ENCODE measurements at places on chromosomes 4 and X.

GRCh38 chr4:138488533-138488932, 246.4 kb upstream of the SLC7A11 start:
- no peak for DNase-seq

- no peak for DNase-seq
Measured at GRCh38 chr4:67678612-67679011, 22.3 kb downstream of the UBA6 start.

DNA sequence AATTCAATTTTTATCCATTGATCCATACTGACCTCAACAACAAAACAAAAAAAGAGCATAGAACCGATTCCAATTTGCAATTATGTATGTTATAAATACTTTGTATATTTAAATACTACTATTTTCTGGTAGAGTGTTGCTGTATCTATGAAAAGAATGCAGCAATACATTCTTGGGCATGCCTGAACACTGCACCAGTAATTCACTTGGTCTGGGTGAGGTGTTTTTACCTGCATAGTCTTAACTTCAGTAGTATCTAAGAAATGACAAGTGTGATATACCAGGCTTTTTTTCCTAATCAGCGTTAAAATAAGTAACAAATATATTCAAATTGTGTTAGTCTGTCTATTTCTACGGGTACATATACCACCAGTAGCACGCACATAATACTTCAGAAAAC, 120.2 kb downstream of the KLHL13 start:
- no peak for DNase-seq

GRCh38 chr4:23894021-23894420, 4.2 kb upstream of the PPARGC1A start:
- DNase-seq, result no peak

- DNase-seq, result no peak
Measured at GRCh38 chr4:10207116-10207515, 90.5 kb upstream of the WDR1 start.

- no peak for DNase-seq
Measured at GRCh38 chrX:15143825-15144121, 126.1 kb downstream of the ASB9 start.

- DNase-seq, result no peak
Measured at GRCh38 chr4:169286562-169287301, 16.0 kb upstream of the SH3RF1 start.

DNA sequence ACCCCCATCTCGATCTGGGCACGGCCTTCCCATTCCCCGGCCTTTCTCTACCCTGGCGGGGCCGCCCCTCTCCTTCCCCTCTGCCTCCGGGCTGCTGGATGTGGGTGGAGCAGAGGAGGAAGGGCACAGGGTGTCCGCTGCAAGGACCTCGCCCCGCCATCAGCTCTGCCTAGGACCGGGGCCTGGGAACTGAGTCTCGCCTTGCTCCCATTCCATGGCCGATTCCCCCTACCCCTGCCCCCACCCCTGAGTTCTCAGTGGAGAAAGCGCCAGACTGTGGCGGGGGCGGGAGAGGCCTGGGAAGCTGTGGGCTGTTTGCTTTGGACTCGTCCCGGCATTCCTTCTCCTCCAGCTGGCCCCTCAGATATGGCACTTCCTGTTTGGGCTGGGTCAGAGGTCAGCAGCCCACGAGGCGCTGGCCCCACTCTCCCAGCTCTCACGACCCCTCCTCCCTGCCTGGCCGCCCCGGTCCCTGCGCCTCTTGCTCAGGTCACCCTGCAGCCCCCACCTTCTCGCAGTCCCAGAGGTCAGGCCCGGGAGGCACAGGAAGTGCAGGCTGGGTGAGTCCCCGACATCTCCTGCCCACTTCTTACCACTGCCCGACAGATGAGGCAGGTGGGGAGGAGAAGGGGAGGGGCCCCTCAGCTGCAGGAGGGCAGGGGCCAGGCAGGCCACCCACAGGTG, 6.4 kb upstream of the BGN start:
- no peak for DNase-seq

DNA sequence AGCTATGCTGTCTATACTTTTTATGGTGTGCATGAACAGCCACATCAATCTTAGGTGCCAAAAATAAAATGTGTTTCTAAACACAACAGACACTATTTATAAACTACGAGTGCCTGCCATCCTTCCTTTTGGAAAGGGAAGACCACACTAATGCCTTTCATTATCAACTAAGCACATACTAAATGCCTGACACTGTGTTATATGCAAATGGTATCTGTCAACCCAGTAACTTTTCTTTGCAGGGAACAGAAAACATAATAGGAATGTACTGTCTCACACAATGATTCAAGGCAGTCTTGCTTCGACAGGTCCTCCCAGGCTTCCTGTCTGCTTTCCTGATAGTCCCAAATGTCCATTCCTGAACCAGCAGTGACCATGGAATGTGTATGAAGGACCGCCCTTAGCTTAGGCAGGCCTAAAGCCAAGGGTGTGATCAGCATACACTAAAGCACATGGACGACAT, 43.8 kb downstream of the ADGRA3 start:
- no peak for DNase-seq

DNA sequence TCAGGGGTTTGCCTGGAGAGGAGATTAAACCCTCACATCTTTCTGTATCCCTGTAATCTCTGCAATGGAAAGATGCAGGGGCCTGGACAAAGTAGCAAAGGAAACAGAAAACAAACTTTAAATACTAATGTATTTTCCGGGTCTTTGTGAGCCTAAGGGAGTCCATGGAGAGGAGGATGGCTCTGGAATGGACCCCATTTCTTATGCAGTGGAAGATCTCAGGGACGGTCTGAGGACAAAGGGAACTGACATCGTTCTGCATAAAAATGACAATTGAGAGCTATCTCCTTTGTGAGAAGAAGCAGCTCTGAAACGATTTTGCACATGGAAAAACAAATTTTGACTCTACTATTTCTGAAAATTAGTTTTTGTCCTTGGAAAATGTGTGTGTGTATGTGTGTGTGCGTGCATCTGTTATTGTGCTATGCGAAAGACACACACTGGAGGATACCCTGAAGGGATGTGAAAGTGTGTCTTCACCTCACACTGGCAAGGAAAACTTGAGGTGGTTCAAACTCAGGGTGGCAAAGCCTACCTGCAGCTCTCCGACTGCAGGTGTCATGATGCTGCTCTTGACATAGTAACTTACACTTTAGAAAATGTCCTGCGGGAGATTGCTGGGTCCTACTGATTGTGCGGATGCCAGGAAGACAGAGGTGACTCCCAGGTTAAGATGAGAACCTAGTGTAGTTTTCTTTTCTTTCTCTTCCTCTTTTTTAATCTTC, 126.4 kb upstream of the JADE1 start:
- DNase-seq, result no peak

- peak; percentile 39 for DNase-seq
Measured at GRCh38 chrX:46408553-46409407, 136.4 kb downstream of the ZNF674 start.

- DNase-seq, result no peak
Measured at GRCh38 chrX:4129626-4130025, 416.2 kb upstream of the PRKX start.

GRCh38 chrX:9339603-9340491, 125.0 kb upstream of the TBL1X start:
- no peak for DNase-seq

DNA sequence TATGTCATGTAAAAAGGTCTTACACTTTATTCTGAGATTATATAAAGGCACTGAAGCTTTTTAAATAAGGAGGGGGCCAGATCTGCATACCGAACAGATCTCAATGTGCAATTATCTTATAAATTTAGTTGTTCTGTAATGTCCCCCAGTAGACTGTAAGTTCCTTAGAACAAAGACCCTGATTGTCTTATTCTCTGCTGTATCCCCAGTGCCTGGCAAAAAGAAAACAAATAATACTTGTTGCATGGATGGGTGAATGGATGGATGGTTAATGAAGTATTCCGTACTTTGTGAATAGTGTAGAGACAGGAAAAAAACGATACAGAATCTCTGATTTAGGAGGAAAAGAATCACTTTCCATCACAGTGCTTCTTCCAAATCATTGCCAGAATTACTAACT, 141.5 kb downstream of the CHM start:
- DNase-seq, result no peak

DNA sequence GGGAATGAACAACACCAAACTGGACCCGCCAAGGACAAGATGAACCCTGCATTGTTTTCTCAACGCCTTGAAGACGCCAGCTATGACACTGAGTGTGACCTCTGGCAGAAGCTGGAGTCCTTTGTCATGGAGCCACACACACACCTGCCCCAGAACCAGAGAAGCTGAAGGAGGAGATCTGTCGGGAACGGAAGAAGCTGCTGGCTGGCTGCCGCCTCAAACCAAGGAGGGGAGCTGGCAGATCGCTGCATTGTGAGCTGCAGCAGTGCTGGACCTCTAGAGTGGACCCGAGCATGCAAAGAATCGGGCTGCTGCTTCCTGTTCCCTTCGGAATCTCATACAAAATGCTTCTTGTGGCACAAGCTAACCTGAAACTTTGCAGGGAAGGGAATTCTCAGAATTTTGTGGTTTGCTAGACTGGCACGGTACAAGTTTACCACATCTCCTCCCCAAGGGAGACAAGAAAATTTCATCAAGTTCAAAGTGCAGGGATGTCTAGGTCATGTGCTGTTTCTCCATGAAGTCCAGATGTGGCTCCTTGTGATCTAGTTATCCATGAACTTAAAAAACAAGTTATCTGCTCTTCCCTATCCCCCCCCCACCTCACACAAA, 23.4 kb upstream of the GLRB start:
- DNase-seq, result no peak

GRCh38 chrX:153763298-153763932, 634 bp upstream of the PLXNB3 start:
- DNase-seq, result no peak

GRCh38 chrX:97401154-97401553, 517.4 kb downstream of the RPA4 start:
- DNase-seq, result no peak

DNA sequence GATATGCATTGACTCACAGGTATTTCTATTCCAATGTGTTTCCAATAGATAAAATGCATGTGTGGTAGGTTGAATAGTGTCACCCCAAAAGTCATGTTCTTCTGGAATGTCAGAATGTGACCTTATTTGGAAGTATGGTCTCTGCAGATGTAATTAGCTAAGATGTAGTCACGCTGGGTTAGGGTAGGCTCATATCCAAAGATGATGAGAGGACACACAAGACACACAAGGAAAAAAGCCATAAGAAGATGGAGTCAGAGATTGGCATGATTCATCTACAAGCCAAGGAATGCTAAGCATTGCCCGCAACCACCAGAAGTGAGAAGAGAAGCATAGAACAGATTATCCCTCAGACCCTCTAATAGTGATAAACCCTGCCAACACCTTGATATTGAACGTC, 17.5 kb downstream of the ZNF330 start:
- no peak for DNase-seq

DNA sequence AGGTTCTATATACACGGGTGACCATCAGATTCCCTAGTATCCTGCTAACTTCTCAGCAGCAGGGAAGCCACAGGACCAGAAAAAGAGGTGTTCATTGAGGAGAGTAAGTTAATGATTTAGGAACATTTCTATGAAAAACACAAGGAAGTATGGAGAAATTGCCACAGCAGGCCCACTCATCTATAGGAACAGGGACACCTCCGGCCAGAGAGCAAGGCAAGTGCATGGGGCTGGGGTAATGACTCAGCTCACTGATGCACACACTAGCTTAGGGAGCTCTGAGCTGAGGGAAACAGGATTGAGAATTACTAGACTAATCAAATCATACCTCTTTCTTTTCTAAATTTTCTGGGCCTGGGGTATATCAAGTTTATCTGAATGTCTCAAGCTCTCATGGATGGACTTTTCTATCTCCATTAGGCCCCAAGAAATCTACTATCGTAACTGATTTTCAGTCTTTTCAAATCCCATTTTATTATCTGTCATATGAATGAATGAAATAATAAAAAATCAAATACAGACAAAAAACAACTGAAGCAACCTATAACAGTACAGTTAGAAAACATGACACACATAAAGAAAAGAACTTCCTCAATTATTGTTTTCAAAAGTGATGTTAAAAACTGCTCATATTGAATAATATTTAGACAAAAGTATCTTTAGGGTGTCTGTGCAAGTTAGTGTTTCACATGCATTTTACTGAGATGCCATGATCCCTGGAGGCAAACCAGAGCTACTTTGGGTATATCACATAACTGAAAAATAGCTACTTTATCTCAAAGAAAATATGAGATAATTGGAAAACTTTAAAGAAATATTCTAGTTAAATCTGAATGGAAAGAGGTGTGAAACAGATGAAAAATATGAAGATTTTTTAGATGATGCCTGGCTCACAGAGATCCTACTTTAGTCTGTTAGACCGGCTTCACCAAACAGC, 89.8 kb downstream of the FBXO8 start:
- DNase-seq, result no peak

- no peak for DNase-seq
Measured at GRCh38 chr4:146029939-146030710, 91.5 kb upstream of the ZNF827 start.

- DNase-seq, result no peak
Measured at GRCh38 chr4:110059556-110060191, 138.7 kb downstream of the ELOVL6 start.

GRCh38 chr4:128456171-128456570, 168.6 kb upstream of the PGRMC2 start:
- DNase-seq, result no peak

DNA sequence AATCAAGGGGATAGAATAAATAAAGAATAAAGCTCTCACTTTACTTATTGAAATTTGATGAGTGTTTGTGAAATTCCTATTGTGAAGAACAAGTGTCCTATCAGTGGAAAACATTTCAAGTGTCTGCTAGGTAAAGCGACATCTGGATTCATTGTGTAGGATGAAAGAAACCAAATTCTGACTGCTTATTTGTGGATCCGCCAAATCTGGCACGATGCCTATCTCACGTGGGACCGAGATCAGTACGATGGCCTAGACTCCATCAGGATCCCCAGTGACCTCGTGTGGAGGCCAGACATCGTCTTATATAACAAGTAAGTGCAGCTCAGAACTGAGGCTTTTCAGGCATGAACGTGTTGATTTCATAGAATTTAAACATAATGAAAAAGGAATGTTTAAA, 1.9 kb downstream of the CHRNA9 start:
- DNase-seq, result no peak

GRCh38 chrX:138008281-138008680, 442.4 kb downstream of the ZIC3 start:
- no peak for DNase-seq

- no peak for DNase-seq
Measured at GRCh38 chrX:9522378-9523155, 57.7 kb downstream of the TBL1X start.

Measured in frontal cortex (tissue), 4 donors.